Activated B cell treated with CpG ODN at 0.5 μM for 24 hours (primary cell): ENCODE measurements at places on chromosomes 4 and X. TPM values are rescaled to one million over a fixed set of nuclear protein-coding genes. Genes with fewer than 3 reads are reported as not detected.

- no peak overlapping the region for H3K27ac ChIP-seq
- H3K36me3 ChIP-seq = no peaks in the 10 kb centered on the region
- H3K27me3 ChIP-seq = no peaks in the 10 kb centered on the region
- H3K4me1 ChIP-seq = no peaks in the 10 kb centered on the region
- H3K4me3 ChIP-seq = no peak overlapping the region
- DNase-seq = no peak
Measured at GRCh38 chrX:151801980-151802379, 67.4 kb downstream of the CNGA2 start.

GRCh38 chr4:168832763-168833575, 177.1 kb downstream of the CBR4 start:
- peak overlapping the region; percentile 75 for H3K4me3 ChIP-seq
- DNase-seq = peak; percentile 16
- H3K27ac ChIP-seq = no peak overlapping the region

GRCh38 chrX:100928660-100929613, at the start of gene XKRX:
Gene XKRX, minus strand, starts transcription at chrX:100928917. Its CDS starts 613 bp downstream, at chrX:100928304.
- H3K4me3 ChIP-seq = peak within 1 kb of the TSS; percentile 94
- peaks cover 62% of the 10 kb centered on the region for H3K4me1 ChIP-seq
- H3K27ac ChIP-seq = peak within 1 kb of the TSS; percentile 82
- H3K36me3 ChIP-seq = peaks cover 2% of the 10 kb centered on the region

DNA sequence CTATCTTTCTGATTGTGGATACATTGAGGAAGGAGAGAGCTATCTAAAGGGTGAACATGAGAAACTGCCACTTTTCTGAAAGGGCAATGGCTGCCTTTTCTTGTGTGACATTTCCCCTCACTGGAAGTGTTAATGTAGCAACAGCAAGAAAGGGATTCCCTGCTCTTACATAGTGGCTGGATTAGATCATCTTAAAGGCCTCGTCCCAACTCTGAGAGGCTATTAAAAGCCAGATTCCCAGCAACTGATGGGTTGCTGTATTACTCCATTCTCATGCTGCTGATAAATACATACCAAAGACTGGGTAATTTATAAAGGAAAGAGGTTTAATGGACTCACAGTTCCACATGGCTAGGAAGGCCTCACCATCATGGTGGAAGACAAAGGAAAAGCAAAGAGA, 33.7 kb upstream of the ADH7 start:
- no peak overlapping the region for H3K4me3 ChIP-seq
- no peaks in the 10 kb centered on the region for H3K4me1 ChIP-seq
- no peak overlapping the region for H3K27ac ChIP-seq
- no peak for DNase-seq
- H3K27me3 ChIP-seq = peaks cover 21% of the 10 kb centered on the region
- H3K36me3 ChIP-seq = no peaks in the 10 kb centered on the region

GRCh38 chr4:119559044-119559647, 69.5 kb downstream of the PDE5A start:
- no peak for DNase-seq
- no peak overlapping the region for H3K4me3 ChIP-seq
- H3K36me3 ChIP-seq = peaks cover 3% of the 10 kb centered on the region
- H3K4me1 ChIP-seq = no peaks in the 10 kb centered on the region
- no peak overlapping the region for H3K27ac ChIP-seq
- H3K27me3 ChIP-seq = no peaks in the 10 kb centered on the region

DNA sequence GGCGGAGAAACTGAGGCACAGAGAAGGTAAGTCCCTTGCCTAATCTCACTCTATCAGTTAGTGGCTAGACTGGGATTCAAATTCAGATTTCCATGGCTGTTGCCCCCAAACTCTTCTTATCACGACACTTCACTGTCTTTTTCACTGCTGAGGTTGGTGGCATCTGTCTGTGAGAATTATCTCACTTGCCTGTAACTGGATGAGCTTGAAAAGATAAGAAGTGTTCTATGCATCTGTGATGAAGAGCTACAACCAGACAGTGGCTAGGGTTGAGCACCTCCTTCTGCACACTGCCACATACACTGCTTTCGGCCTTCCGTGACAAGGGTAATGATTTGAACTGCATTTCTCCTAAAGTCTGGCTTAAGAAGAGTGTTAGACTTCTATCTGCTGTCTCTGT, 107.9 kb upstream of the TEX13D start:
- no peaks in the 10 kb centered on the region for H3K36me3 ChIP-seq
- DNase-seq = no peak
- no peak overlapping the region for H3K4me3 ChIP-seq

- no peaks in the 10 kb centered on the region for H3K36me3 ChIP-seq
- no peak overlapping the region for H3K27ac ChIP-seq
- H3K4me3 ChIP-seq = no peak overlapping the region
- H3K4me1 ChIP-seq = no peaks in the 10 kb centered on the region
- DNase-seq = no peak
Measured at GRCh38 chr4:63583007-63583406, 826.2 kb downstream of the TECRL start.

DNA sequence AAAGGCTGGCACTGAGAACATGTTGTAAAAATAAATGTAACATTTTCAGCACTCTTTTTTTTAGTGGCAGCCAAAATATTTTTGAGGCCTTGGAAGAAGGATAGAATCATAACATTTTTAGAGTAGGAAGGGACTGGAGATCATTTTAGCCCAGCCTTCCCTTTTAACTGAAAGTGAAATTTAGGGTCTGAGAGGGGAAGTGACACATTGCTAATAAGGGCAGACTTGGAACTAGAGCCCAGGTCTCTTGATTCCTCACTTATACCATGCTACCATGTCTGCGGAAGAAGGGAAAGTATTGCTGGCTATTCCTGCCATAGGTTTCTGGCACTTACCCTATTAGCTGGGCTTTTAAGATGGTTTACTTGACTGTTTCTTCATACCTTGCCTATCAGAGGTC, 4.8 kb downstream of the WDR44 start:
- no peak for DNase-seq
- H3K4me1 ChIP-seq = peaks cover 63% of the 10 kb centered on the region
- peak overlapping the region; percentile 63 for H3K27ac ChIP-seq
- no peaks in the 10 kb centered on the region for H3K27me3 ChIP-seq

DNA sequence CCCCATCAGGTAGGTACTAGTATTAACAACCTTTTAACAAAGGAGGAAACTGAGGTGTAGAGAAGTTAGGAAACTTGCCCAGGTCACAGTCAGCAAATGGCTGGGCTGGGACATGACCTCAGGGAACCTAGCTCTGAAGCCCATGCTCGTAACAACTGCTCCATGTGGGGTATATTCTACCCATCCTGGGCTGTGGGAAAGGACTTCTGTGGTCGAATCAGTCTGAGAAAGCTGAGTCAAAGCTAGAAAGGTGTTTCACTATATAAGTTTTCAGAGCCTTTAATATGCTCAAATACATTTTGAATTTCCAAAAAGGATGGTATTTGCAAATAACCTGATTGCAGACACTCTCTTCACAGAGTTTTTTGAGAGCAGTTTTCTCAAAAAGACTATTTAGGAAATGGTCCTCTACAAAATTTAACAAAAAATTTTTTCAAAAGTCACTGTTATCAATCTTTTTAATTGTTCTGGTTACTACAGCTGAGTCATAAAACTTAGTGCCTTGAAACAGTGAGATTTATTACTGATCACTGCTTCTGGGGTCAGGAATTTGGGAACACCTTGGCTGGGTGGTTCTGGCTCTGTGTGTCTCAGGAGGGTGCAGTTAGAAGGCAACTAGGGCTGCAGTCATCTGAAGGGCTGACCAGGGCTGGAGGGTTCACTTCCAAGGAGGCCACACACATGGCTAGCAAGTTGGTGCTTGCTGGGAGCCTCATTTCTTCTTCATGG, 53.6 kb downstream of the NSG1 start:
- no peak overlapping the region for H3K4me3 ChIP-seq
- DNase-seq = no peak
- no peak overlapping the region for H3K27ac ChIP-seq
- H3K36me3 ChIP-seq = peaks cover 42% of the 10 kb centered on the region
- no peaks in the 10 kb centered on the region for H3K4me1 ChIP-seq

- DNase-seq = no peak
- no peaks in the 10 kb centered on the region for H3K4me1 ChIP-seq
- H3K36me3 ChIP-seq = peaks cover 60% of the 10 kb centered on the region
- H3K4me3 ChIP-seq = no peak overlapping the region
- H3K27me3 ChIP-seq = no peaks in the 10 kb centered on the region
Measured at GRCh38 chrX:47456080-47456479, 26.9 kb downstream of the ZNF41 start.

DNA sequence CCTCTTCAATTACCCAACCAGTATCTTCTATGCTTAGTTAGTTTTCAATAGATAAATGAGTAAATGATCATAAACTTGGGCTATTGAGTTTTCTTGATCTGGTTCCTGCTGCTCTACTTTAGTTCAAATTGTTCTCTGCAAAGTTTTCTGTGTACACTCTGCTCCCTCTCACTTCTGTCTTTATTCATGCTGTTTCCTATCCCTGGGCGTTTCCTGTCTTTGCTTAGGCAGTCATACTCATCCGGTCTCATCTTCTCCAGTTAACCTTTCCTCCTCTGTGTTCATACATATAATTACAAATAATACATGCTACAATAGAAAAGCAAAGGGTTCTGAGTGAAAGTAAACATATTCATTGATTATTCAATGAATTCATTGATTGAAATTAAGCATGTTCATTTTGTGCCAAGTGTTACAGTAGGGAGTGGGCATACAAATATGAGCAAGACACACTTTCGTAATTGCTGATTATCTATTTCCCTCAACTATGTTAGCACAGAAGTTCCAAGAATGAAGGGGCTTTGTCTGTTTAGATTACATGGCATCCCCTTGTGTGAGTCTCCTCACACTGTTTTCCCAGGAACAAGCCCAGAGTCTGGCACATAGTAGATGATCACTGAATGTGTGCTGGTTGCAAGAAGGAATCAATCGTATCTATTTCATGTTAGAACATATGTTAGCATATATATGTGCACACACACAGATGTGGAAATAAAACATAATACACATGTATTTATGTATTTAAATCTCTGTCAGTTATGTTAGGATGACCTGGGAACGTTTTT, 1.1 kb downstream of the RAB39B start:
- peaks cover 17% of the 10 kb centered on the region for H3K36me3 ChIP-seq
- peak overlapping the region; percentile 90 for H3K4me3 ChIP-seq
- H3K4me1 ChIP-seq = peaks cover 22% of the 10 kb centered on the region

- DNase-seq = peak; percentile 84
- H3K4me3 ChIP-seq = peak within 1 kb of the TSS; percentile 94
- H3K36me3 ChIP-seq = no peaks in the 10 kb centered on the region
- H3K4me1 ChIP-seq = peaks cover 11% of the 10 kb centered on the region
- H3K27me3 ChIP-seq = no peaks in the 10 kb centered on the region
Measured at GRCh38 chr4:177309522-177310371, at the start of gene NEIL3. Gene NEIL3, plus strand, starts transcription at chr4:177309874. Its CDS starts 80 bp downstream, at chr4:177309954.

GRCh38 chrX:122972604-122973003, 211.5 kb upstream of the GRIA3 start:
- no peaks in the 10 kb centered on the region for H3K27me3 ChIP-seq
- no peaks in the 10 kb centered on the region for H3K36me3 ChIP-seq
- no peak for DNase-seq

GRCh38 chrX:9842541-9842940, 56.3 kb downstream of the SHROOM2 start:
- no peaks in the 10 kb centered on the region for H3K36me3 ChIP-seq
- no peak overlapping the region for H3K27ac ChIP-seq
- H3K4me3 ChIP-seq = no peak overlapping the region
- DNase-seq = no peak

GRCh38 chr4:57312296-57312695, 202.1 kb upstream of the IGFBP7 start:
- H3K4me1 ChIP-seq = no peaks in the 10 kb centered on the region
- DNase-seq = no peak
- no peak overlapping the region for H3K27ac ChIP-seq
- no peaks in the 10 kb centered on the region for H3K27me3 ChIP-seq
- H3K36me3 ChIP-seq = no peaks in the 10 kb centered on the region

DNA sequence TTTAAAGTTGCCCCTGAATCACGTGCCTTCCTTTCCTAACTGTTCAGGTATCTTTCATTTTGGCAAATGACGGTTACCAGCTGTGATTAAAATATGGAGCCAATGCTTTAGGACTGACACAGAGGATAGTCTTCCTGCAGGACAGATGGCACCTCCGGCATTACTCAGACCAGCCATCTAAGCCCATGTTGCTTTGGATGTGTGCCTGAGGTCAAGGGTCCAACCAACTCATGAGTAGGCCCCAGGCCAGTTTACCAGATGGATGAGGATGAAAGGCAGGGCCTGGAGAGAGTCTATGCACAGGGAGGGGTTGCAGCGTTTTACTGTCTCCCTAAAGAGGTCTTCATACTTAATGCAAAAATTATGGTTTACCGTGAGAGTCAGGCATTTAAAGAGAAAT, 174.0 kb upstream of the GATB start:
- no peak for DNase-seq
- H3K36me3 ChIP-seq = no peaks in the 10 kb centered on the region
- H3K4me3 ChIP-seq = no peak overlapping the region
- H3K4me1 ChIP-seq = no peaks in the 10 kb centered on the region
- no peak overlapping the region for H3K27ac ChIP-seq
- peaks cover 5% of the 10 kb centered on the region for H3K27me3 ChIP-seq

GRCh38 chr4:102667001-102667400, 93.8 kb downstream of the MANBA start:
- H3K36me3 ChIP-seq = peaks cover 70% of the 10 kb centered on the region
- no peaks in the 10 kb centered on the region for H3K4me1 ChIP-seq
- DNase-seq = no peak

GRCh38 chrX:132266583-132267355, 47.5 kb upstream of the RAP2C start:
- no peaks in the 10 kb centered on the region for H3K27me3 ChIP-seq
- H3K36me3 ChIP-seq = no peaks in the 10 kb centered on the region
- no peak for DNase-seq
- no peaks in the 10 kb centered on the region for H3K4me1 ChIP-seq
- no peak overlapping the region for H3K4me3 ChIP-seq

- H3K27ac ChIP-seq = no peak overlapping the region
- no peaks in the 10 kb centered on the region for H3K4me1 ChIP-seq
- no peaks in the 10 kb centered on the region for H3K27me3 ChIP-seq
- DNase-seq = no peak
- no peak overlapping the region for H3K4me3 ChIP-seq
Measured at GRCh38 chr4:4426511-4427120, 39.7 kb downstream of the NSG1 start.

- H3K27me3 ChIP-seq = no peaks in the 10 kb centered on the region
- peaks cover 2% of the 10 kb centered on the region for H3K4me1 ChIP-seq
- H3K4me3 ChIP-seq = no peak overlapping the region
- peaks cover 2% of the 10 kb centered on the region for H3K36me3 ChIP-seq
- DNase-seq = no peak
Measured at GRCh38 chrX:18490806-18491555, 65.6 kb downstream of the CDKL5 start.

VSIG4 gene
- not detected in 2 replicates for total RNA-seq

TCP11X2 gene
- not detected in 2 replicates for total RNA-seq

SOX3 gene
- total RNA-seq = not detected in 2 replicates

F8A2 gene
- total RNA-seq = not detected in 2 replicates

CT83 gene
- not detected in 2 replicates for total RNA-seq

NKX1-1 gene
- not detected in 2 replicates for total RNA-seq

HMX1 gene
- not detected in 2 replicates for total RNA-seq

GPRASP3 gene
- total RNA-seq = 1.3 TPM in 2 replicates
